ENCODE measurements at places on chromosomes 5 and 9.
A peak's percentile ranks its signal among the peaks of the same experiment; 100 is the strongest.

DNA sequence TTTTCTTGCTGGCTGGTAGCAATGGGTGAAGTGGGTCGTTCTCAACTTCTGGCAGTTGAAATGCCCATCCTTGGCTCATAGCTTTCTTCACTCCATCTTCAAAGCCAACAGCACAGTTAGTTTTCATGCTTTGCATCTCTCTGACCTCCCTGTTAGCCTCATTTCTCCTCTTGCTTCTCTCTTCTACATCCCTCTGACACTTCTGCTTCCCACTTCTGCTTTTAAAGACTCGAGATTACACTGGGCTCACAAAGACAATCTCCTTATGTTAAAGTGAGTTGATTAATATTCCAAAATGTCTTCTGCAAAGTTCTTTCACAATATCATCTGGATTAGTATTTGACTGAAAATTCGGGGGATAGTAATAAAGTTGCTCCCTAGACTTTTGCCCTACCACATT is 684.8 kb upstream of the CCNG1 start:
- no peak for DNase-seq

DNA sequence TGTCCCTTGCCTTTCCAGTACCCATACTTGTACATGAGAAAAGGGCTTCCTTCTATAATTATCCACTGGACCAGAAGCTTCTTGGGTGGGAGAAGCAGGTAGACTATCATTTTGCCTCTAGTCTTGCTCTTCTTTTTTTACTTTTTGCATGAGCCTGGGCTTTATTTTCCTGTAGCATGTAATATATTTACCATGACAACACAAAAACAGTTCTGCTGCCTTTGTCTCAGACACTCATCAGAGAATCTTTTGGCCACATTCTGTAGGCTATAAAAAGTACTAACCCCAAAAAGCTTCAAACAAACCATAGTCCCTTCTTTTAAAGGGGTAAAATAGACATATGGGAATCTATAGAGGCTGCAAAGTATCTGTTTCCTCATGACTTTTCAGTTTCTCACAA is 339.2 kb upstream of the PIK3R1 start:
- DNase-seq: no peak

GRCh38 chr5:171595401-171595800 is 176.0 kb downstream of the FGF18 start:
- DNase-seq: peak; percentile 57

GRCh38 chr5:68114378-68115040 is 101.0 kb upstream of the PIK3R1 start:
- peak; percentile 95 for DNase-seq

DNA sequence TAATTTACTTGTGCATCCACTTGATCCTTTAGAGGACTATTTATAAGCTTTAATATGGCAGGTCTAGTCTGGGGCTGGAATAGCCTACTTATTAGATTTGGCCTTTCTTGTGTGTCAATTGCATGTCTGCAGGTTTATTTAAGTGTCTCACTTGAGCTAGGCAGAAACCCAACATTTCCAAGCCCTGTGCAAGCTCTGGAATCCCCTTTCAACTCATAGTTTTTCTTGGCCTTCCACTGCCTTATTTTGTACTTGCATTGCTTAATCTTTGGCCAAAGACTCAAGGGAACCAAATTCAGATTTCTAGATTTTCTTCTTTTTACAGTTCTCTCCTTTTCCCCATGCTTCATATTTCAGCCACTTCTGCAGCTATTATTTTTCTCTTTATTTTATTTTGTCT is 102.4 kb upstream of the RFX3 start:
- no peak for DNase-seq

GRCh38 chr9:93081931-93082330 is 14.1 kb upstream of the CARD19 start:
- peak; percentile 97 for DNase-seq

Measured in fibroblast of mammary gland (primary cell).